ENCODE measurements at places on chromosomes 2 and 18.

- DNase-seq, result no peak
These were observed 96.8 kb downstream of the DNAH6 start for GRCh38 chr2:84613082-84613481.

- DNase-seq, result no peak
These were observed 1605.3 kb upstream of the ACVR2A start for GRCh38 chr2:146239392-146240135.

GRCh38 chr2:128446049-128446873 lies 127.6 kb upstream of the HS6ST1 start:
- DNase-seq, result no peak

DNA sequence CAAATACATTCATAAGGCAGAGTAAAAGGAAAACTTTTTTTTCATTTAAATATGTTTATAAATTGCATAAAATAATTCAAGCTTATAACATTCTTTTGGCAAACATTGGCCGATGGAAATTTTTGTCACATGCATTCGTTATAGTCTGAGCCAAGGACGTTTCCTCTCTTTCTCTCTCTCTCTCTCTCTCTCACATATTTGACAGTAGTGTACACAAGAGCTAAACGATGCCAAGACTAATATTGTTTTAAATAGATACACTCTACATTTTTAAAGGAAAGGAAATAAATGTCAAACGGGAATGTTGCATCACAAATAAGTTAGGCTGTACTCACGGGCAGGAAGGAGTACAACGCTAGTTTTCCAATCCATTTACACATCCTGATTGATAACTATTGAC lies 251.1 kb upstream of the SMIM21 start:
- no peak for DNase-seq

- DNase-seq, result no peak
These were observed 107.7 kb downstream of the CD226 start for GRCh38 chr18:69840001-69840400.

GRCh38 chr18:76923485-76924085 lies 101.2 kb downstream of the ZNF236 start:
- no peak for DNase-seq

- DNase-seq, result no peak
These were observed 152.9 kb upstream of the PGAP1 start for GRCh38 chr2:197079414-197079813.

GRCh38 chr2:65349863-65350262 lies 82.5 kb downstream of the SPRED2 start:
- DNase-seq, result no peak

DNA sequence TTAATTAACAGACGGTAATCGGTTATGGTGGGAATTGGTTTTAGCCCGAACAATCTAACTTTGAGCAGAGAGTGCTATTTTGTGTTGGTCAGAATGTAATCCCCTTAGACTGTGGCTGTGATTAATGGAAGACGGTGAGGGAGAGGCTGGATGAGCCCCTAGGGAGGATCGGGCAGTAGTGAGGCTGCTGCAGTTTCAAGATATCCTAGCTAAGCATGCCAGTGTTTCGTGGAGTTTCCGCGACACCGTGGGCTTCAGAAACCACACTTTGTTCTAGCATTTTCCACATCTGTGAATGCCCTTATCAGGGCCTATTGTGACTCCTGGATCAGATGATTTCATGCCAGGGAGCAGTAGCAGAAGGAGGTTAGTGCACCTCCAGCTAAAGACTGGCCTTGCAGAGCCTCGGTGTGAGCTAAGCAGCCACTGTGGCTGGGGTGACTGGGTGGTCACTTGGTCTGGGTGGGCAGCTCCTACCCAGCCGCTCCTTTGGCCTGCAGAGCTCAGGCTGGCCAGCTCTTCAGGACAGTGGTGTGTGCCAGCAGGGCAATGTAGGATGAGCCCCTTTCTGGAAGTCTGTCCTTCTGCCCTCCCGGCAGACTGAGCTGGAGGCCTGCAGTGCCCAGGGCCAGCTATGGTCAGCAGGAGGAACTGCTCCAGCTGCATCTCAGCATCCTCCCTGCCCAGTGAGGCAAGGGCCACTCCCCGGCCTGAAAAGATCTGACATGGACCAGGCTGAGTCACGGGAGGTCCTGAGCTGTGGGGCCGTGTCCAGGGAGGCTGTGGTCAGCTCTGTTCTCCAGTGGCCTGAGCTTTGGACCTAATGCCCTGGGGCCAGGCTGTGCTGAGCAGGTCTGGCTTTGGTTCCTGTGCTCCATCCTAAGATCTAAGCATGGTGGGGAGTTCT lies 142.6 kb upstream of the GPC1 start:
- no peak for DNase-seq

- no peak for DNase-seq
These were observed 32.4 kb downstream of the HS1BP3 start for GRCh38 chr2:20618468-20618885.

DNA sequence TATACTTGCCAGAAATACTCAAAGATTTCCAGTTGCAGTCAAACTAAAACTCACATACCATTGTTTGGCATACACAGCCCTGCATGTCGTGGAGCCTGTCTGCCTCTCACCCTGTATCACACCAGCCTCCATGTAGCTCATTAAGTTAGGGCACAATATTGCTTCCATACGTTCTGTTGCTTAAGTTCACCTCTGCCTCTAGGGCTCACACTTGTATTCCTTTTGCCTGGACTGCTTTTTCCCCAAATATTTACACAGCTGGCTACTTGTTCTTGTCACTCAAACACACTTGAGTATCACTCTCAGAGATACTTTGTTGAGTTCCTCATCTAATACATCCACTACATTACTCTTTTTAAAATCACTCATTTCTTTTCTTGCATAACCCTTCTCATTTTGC lies 83.1 kb downstream of the PTH2R start:
- DNase-seq, result no peak

- DNase-seq, result no peak
These were observed 96.7 kb downstream of the EIPR1 start for GRCh38 chr2:3280683-3281520.

DNA sequence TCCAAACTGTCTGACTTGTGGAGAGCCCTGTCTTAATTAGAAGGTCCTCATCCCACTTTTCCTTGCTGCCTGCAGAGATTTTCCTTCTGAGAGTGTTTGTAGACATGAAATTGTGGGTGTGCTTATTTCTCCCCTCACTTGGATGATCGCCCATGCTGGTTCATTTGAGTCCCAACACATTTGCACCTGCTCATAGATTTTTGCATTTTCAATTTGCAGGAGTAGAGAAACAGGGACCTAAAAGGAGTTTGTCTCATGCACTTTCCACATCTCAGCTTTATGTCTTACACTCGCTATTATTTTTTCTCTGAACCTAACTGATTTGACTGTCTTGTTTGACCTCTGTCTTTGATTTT lies 33.2 kb upstream of the FHL2 start:
- no peak for DNase-seq

GRCh38 chr2:57333221-57333620 lies 713.4 kb upstream of the VRK2 start:
- no peak for DNase-seq

- DNase-seq, result no peak
These were observed 291.6 kb downstream of the TNS1 start for GRCh38 chr2:217711188-217711587.

DNA sequence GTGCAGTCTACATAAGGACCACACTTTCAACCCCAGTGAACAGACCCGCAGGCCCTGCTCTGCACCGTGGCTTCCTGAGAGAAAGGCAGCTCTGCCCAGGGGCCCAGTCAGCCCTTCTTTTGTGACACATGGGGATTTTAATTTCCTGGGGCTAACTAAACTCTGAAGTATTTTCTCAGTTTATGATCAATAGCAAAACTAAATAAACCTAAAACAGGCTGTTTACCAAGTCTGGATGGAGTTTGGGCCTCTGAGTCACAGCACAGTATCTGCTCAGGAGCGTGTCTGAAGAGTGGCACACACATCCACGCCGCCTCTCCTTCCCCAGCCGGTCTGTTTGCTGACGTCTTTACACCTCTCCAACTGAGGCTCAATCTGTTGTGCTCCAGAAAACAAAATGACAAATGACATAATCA lies 72.3 kb downstream of the LDLRAD4 start:
- DNase-seq, result no peak
